ENCODE measurements at places on chromosomes 1 and 21. TPM values are rescaled to one million over a fixed set of nuclear protein-coding genes. Genes with fewer than 3 reads are reported as not detected.

DNA sequence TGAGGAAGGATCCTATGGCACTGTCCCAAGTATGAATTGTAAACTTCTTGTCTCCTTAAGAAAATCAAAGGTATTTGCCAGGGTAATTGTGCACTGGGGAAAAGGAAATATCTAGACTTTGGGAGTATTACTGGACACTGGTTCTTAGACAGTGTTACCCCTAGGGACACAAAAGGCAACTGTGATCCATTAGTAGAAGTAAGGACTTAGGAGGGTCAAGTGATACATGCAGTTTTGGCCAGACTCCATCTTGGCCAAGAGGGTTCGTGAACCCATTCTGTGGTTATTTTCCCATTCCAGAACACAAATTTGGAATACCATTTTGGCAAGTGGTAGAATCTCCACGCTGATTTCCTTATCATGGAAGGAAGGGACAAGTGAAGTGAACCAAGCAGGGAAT lies 98.1 kb downstream of the TM2D1 start:
- H3K4me1 ChIP-seq, result no peaks in the 10 kb centered on the region
- H3K4me3 ChIP-seq, result no peak overlapping the region
- no peak for DNase-seq
- no peak overlapping the region for H3K27ac ChIP-seq
- H3K27me3 ChIP-seq, result no peaks in the 10 kb centered on the region

DNA sequence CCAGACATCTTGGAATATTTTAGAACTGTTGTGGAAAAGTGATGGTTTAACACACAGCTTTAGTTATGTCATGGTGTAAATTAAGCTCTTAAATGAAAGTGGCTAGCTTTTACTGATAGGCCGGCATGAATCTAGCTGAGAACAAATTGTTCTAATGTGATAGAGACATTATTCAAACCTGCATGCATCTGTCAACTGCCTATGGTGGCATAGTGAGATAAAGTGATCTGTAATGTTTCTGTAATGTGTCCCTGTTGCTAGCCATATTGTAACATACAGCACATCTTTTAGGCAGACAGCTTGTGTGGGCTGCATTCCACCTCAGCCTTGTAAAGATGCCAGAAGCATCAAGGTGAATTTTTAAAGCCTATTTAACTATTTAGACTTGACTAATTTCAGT lies 16.0 kb downstream of the LRIG2 start:
- H3K27ac ChIP-seq, result no peak overlapping the region
- no peak for DNase-seq
- H3K27me3 ChIP-seq, result no peaks in the 10 kb centered on the region
- no peaks in the 10 kb centered on the region for H3K4me1 ChIP-seq
- peaks cover 5% of the 10 kb centered on the region for H3K36me3 ChIP-seq
- no peak overlapping the region for H3K4me3 ChIP-seq

DNA sequence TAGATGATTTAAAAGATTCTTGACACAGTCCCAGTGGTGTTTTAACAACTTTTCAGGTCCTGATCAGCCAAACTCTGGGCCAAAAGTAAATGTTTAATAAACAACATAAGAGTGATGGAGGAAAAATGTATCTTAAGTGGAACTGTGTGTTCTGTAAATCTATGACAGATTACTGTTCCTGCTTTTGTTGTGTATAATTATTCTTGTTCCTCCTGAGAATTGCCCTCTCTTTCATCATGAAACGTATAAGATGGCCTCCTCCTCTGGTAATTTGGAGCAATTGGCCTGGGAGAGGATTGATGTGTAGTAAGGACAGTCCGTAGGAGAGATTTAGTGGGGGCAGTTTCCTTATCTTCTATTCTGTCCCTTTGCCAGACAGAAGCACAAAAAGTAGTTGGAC lies 34.5 kb downstream of the GALNT2 start:
- H3K4me3 ChIP-seq, result no peak overlapping the region
- H3K27me3 ChIP-seq, result no peaks in the 10 kb centered on the region
- DNase-seq, result no peak
- peak overlapping the region; percentile 66 for H3K27ac ChIP-seq

- peaks cover 23% of the 10 kb centered on the region for H3K27me3 ChIP-seq
- no peaks in the 10 kb centered on the region for H3K36me3 ChIP-seq
- H3K4me1 ChIP-seq, result peaks cover 7% of the 10 kb centered on the region
- peak; percentile 65 for DNase-seq
- no peak overlapping the region for H3K27ac ChIP-seq
Measured at GRCh38 chr1:6127587-6128163, 52.4 kb downstream of the CHD5 start.

GRCh38 chr1:186662752-186663151 lies 17.5 kb downstream of the PTGS2 start:
- no peaks in the 10 kb centered on the region for H3K36me3 ChIP-seq
- H3K27me3 ChIP-seq, result no peaks in the 10 kb centered on the region
- no peak overlapping the region for H3K4me3 ChIP-seq
- H3K27ac ChIP-seq, result no peak overlapping the region

DNA sequence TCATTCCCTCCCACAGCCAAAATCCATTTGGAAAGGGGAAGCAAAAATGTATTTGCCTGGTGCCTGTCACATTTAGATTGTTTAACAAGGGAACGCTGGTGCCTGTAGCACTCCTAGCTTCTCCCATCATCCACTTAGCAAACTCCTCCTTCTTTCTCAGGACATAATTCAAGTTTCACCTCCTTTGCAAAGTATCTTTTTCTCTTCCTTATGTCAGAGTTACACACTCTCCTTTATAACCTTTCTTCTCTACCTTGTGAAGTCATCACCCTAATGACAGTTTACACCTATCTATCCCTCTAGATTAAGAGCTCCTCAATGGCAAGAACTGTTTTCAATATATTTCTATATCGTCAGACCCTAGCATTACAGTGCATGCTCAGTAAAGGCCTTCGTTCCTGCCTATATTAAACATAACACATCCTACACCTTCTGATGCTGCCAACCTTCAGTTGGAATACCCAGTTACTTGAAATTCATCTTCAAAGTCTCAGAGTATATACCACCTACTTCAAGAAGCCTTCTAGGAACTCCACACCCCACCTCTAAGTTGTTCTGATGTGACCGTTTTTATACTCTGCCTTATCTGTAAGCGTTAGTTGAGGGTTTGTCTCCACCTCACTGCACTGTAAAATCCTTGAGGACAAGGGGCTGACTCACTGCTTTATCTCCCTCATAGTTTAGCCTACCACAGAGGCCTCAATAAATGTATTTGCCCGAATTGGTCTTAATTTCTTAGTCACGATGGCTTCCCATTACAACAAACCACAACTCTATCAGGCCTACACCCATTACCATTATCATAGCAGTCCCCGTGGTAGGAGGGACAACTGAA lies 1.0 kb upstream of the EPS15 start:
- H3K36me3 ChIP-seq, result no peaks in the 10 kb centered on the region
- no peak overlapping the region for H3K4me3 ChIP-seq
- H3K4me1 ChIP-seq, result peaks cover 3% of the 10 kb centered on the region
- no peak for DNase-seq

DNA sequence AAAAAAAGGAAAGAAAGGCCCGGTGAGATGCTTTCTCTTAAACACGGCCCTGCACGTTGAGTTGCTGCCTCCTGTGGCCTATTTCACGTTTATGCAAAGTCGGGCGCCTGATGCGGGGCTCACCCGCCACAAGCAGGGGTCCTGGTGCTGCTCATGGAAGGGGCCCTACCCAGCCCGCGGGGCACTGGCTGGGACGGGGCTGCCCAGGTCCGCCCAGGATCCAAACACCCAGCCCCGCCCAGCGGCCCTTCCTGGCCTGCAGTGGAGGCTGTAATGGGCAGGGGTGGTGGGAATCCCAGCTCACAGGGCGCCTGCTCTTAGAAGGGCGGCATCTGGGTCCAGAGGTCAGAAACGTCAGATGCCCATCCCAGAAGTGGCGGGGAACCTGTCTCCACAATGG lies 1.6 kb downstream of the COL6A2 start:
- DNase-seq, result peak; percentile 85
- H3K4me1 ChIP-seq, result peaks cover 46% of the 10 kb centered on the region
- H3K36me3 ChIP-seq, result no peaks in the 10 kb centered on the region
- H3K27ac ChIP-seq, result peak overlapping the region; percentile 98
- peak overlapping the region; percentile 95 for H3K4me3 ChIP-seq

GRCh38 chr1:215887627-215888026 lies 320.5 kb downstream of the KCTD3 start:
- no peak for DNase-seq
- no peaks in the 10 kb centered on the region for H3K36me3 ChIP-seq
- no peaks in the 10 kb centered on the region for H3K4me1 ChIP-seq
- H3K27ac ChIP-seq, result no peak overlapping the region
- no peaks in the 10 kb centered on the region for H3K27me3 ChIP-seq

- DNase-seq, result peak; percentile 90
- no peaks in the 10 kb centered on the region for H3K27me3 ChIP-seq
- H3K4me3 ChIP-seq, result no peak overlapping the region
- no peaks in the 10 kb centered on the region for H3K4me1 ChIP-seq
Measured at GRCh38 chr1:46806196-46807020, 7.6 kb downstream of the CYP4B1 start.

DNA sequence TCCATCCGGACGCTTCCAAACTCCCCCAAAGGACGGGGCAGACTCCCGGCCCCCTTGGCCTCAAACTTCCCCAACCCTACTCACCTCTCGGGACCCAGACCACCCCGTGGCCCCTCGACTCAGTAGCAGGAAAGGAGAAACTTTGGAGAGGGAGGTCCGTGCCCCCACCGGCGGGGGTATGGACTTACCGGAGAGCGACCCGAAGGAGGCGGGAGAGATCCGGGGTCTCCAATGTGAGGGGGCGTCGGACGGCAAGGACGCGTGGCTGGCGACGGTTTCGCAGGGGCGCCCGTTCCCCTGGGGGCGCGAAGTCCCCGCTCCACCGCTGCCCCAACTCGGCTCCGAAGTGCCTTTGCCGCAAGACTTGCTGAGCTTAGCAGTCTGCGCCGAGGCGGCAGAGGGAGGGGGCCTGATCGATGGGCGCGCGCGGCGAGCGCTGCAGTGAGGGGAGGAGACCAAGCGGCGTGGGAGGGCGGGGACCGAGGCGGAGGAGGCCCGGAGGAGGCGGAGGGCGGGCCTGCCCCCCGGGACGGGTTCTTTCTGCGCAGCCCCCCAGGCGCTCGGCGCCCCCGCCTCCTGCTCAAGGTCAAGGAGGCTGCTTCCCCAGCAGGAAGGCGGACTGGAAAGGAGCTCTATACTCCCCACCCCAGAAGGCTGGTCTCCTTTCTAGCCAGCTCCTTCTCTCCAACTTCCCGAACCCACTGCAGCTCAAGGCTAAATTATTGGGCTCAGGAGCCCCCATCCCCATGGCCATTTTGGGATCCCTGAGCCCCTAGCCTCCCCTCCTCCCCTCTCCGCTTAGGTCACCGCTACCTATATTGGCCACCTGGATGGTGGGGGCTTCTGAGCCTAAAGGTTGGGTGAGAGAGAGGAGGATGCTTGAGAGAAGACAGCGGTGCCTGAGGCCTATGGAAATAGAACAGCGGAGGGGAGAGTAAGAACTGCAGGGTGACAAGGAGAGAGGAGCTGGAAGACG lies at the start of gene SYT2:
SYT2 (minus strand) TSS at position 385 of the 976 bp plus-strand sequence. CDS start 104,682 bp downstream, outside the sequence.
- peaks cover 17% of the 10 kb centered on the region for H3K4me1 ChIP-seq
- no peaks in the 10 kb centered on the region for H3K36me3 ChIP-seq
- no peak within 1 kb of the TSS for H3K27ac ChIP-seq

DNA sequence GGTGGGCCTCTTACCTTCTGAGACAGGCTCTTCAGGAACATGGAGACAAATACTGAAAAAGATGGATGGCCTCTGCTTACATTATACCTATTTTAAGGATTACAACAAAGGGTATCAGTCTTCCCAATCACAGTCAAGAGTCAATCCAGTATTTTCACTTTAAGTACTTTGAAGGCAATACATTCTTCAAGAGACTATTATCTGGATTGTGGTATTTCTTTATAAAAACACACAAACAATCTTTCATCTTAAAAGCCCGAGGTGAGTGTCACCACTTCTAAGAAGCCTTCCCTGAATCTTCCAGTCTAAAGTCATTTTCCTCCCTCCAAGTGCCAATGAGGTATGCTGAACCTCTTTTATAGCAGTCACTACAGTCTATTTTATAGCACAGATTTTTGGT lies 45.3 kb downstream of the WASF2 start:
- peaks cover 44% of the 10 kb centered on the region for H3K4me1 ChIP-seq
- no peak overlapping the region for H3K27ac ChIP-seq
- DNase-seq, result no peak
- no peaks in the 10 kb centered on the region for H3K36me3 ChIP-seq

Gene TRIM46
- 0.36 TPM for total RNA-seq

Gene SGIP1
- 13.6 TPM for total RNA-seq

Gene RAP1GAP
- 0.54 TPM for total RNA-seq

Gene CLCA4
- total RNA-seq, result 2.1 TPM

Gene HP1BP3
- 189 TPM for total RNA-seq

Gene CELF3
- 1.6 TPM for total RNA-seq

Gene CFAP126
- not detected for total RNA-seq
